Central memory CD4-positive, alpha-beta T cell (primary cell): ENCODE measurements at places on chromosomes 2 and 18.

- no peak for DNase-seq
Measured at GRCh38 chr2:186612555-186613440, 22.9 kb downstream of the ITGAV start.

DNA sequence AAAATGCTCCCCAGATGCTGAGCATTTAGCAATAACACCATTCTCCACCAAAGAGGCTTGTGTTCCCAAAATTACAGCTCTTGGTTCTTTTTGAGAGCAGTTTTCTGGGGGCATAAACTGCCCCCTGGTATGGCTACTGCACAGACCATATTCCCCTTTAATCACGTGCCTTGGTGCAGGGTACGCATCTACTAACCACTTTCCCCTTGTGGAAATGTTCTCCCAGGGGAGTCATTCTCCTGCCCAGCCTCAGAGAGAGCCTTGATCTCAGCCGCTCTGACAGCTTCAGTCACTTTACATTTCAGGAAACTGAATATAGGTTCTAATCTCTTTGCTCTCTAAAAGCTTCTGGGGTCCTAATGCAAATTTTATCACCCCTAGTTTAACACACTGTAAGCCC is 44.7 kb upstream of the EML6 start:
- no peak for DNase-seq

DNA sequence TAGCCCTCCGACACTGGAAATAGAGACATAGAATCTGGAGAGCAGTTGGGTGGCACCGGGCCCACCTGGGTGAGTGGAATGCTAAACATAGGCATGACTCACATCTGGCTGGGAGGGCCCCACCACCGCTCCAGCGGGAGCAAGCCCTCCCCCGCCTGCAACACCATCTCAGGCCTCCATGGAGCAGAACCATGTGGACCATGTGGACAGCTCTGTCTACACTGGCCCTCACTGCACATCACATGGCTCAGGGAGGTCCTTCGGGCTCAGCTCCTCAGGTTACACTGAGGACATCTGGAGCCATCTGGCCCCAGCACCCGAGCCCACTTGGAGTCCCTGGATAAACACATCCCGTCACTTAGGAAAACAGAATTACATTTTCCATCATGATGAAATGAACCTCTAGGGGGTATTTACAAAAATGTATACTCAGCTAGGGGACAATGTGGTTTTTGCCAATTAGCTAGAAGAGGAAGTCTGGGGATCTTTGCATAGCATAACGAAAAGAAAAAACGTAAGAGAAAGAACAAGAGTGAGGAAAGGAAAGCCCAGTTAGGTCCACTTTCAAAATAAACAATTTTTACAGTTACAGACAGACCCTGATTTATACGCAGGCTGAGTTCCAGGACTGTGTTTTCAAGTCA is 30.7 kb upstream of the MLPH start:
- DNase-seq, result no peak

- DNase-seq, result no peak
Measured at GRCh38 chr2:128092656-128093055, 1.7 kb downstream of the UGGT1 start.

DNA sequence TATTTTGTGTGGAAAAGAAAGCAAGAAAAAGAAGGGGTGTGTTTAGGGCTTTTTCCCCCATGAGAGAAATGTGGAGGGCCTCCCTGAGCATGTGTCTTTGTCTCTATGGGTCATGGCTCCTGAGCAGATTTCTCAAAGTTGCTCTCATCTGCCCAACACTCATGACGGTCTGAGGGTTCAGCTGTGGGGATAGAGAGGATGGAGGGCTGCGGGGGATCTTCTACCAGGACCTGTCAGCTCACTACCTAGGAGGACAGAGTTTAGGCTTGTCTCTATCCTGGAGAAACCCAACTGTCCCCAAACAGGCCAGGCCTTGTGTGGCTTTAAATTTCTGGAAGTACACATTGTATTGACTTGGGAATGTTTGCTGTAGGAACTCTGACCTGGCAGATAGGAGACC is 342.2 kb downstream of the MYCN start:
- no peak for DNase-seq

DNA sequence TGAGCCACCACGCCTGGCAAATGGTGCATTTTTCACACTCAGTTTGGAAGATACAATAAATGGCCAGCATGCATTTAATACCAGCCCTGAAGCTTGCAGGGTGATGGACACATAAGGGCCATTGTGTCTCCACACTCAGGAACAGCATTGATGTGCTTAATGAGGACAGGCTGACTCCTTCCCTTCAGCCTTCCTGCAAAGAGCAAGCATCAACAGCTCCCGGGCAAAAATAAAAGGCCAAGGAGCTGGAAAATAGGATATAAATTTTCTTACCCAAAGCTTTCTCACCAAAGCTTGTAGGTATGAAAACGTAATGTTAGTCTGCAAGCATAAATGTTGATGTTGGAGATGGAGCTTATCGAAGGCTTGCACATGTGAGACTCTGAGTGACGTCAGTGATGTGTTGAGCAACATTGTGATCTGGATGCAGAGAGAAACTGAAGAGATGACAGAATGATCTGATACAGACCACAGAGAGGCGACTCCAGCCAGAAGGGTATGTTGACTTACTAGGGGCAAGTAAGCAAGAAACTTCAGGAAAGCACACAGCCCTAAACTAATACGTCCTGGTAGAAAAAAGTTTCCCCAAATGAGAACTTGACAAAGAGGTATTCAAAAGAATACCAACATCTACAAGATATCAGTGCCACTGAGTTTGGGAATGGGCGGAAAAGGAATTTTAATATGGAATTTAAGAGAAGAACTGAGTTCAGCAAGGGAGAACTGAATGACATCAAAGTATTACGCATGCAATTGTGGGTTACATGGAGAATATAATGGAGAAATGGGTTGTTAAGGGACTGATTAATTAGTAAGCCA is 256.5 kb downstream of the TGIF1 start:
- DNase-seq, result no peak

DNA sequence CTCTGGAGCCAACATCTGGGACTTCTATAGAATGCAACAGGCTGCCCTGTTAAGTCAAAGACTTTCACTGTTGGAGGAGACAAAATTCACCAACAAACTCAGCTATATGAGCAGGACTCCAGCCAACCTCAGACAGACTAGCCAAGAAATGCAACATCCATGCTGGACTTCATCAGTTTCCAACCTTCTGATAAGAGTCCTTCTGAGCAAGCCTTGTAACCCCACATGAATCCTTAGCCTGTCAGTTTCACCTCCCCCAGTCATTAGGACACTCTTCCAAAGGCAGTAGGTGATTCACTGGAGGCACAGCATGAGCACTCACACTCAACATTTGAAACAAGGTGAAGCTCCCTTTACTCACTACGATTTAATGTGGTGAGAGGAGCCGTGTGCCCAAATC is 5.8 kb downstream of the TBC1D8 start:
- no peak for DNase-seq

DNA sequence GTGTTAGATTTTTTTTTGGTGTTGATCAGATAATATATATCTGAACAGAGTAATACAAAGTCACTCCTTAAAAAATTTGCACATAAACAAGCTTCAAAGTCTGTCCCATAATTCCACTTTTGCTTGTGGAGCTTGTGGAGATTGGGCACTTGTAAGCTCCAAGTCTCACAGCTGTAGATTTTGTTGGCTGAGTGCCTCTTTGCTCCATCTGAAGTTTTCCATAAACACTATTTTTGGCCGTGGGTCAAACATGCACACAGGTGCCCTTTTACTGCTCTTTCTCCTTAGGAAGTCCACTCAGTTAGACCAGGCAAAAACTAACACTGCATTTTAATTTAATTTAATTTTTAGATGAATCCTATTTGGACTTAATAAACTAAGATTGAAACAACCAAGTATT is 3.6 kb upstream of the KCNJ13 start:
- no peak for DNase-seq

GRCh38 chr2:85797921-85798320 is 44.1 kb downstream of the ATOH8 start:
- no peak for DNase-seq
